ENCODE measurements at places on chromosomes 5 and 9.

- no peak for DNase-seq
These were observed 32.2 kb downstream of the IER5L start for GRCh38 chr9:129145841-129146292.

- no peak for DNase-seq
These were observed 384.8 kb upstream of the MEF2C start for GRCh38 chr5:89267788-89268187.

GRCh38 chr5:65625743-65626142, 916 bp downstream of the SHLD3 start:
- DNase-seq, result no peak

GRCh38 chr5:115735108-115735998, 81.1 kb downstream of the CDO1 start:
- DNase-seq, result no peak

DNA sequence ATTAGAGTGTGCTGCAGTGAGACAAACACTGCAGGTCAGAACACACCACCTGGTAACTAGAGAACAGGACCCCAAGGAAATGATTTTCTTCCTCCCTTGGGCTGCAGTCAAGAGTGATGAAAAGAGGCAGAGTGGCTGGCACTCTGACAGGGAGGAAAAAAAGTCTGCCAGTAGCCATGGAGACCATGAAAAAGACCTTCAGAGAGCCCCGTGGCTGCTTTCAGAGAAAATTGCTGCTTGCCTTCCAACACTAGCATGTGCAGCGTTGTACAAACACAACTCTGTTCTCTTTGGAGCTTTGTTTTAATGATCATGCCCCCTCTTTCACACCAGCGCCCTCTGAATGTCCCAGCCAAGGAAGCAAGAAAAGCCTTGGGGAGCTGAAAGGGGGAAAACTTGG, 68.8 kb downstream of the ANKRD55 start:
- no peak for DNase-seq

DNA sequence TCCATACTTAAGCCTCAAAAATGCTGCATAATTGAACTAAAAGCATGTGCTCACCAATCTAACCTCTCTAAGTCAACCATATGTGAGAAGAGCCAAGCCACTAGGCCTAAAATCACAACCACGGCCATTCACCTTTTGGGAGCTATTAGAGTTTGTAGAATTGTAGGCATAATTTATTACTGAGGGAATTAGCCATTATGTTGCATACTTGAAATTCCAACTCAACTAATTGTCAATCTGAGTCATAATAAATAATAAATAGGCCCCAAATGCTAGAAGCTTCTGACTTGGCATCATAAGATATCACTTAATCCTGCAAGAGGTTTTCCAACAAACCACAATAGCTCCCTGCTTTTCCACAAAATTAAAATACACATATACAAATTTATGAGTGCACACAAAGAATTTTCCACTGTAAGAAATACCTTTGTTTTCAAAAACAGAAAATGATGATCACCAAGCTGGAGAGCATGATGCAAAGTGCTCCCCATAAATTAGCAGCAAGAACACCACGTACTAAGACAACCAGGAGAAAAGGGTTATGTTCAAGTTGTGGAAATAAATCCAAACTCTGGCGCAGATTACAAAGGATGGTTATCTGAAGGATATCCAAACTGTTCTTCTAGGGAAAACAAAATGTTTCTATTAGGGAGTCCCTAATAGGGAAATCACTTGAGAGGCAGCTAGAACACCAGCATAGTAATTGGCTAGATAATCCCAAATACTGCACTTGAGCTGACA, 250.0 kb upstream of the SLC30A5 start:
- no peak for DNase-seq

- no peak for DNase-seq
These were observed 79.8 kb downstream of the RICTOR start for GRCh38 chr5:38994324-38994927.

DNA sequence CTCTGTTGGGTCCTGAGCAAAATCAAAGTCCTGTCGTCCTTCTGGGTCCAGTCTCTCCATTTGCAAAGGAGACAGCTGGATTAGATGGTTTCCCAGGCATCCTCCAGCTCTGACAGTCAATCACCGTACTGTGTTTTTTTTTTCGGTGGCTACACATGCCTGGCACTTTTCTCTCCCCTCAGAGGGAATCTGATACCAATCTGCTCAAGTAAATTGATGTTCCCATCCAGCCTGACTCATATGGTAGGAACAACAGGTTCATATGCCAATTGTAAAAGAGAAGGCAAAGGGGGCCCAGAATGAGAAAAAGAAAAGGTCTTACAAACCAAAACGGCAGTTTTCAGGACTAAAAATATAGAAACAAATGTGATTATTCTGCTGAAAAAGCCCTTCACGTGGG, 1.2 kb downstream of the FBXO10 start:
- no peak for DNase-seq

- DNase-seq, result no peak
These were observed 26.2 kb downstream of the INVS start for GRCh38 chr9:100125236-100125635.

Measured in KG1 (cell line).